ENCODE measurements at places on chromosomes 16 and 17. TPM values are rescaled to one million over a fixed set of nuclear protein-coding genes. Genes with fewer than 3 reads are reported as not detected.

- H3K27ac ChIP-seq: no peak overlapping the region
- DNase-seq: no peak
- no peak overlapping the region for H3K4me3 ChIP-seq
- H3K4me1 ChIP-seq: no peaks in the 10 kb centered on the region
- H3K27me3 ChIP-seq: no peaks in the 10 kb centered on the region
Measured at GRCh38 chr16:13110124-13110796, 208.9 kb downstream of the SHISA9 start.

- peak overlapping the region; percentile 73 for H3K27ac ChIP-seq
- no peaks in the 10 kb centered on the region for H3K36me3 ChIP-seq
- H3K4me1 ChIP-seq: peaks cover 33% of the 10 kb centered on the region
- peak; percentile 79 for DNase-seq
- no peak overlapping the region for H3K4me3 ChIP-seq
Measured at GRCh38 chr17:1999557-2000251, 25.4 kb downstream of the RTN4RL1 start.

Gene PALB2
- 22.3 TPM for total RNA-seq

GRCh38 chr16:4648917-4649316 lies 24.3 kb downstream of the MGRN1 start:
- no peak overlapping the region for H3K4me3 ChIP-seq
- H3K36me3 ChIP-seq: peaks cover 36% of the 10 kb centered on the region
- H3K4me1 ChIP-seq: peaks cover 15% of the 10 kb centered on the region

GRCh38 chr16:87161822-87162676 lies 155.1 kb downstream of the C16orf95 start:
- H3K4me3 ChIP-seq: no peak overlapping the region
- DNase-seq: no peak
- no peaks in the 10 kb centered on the region for H3K4me1 ChIP-seq
- no peaks in the 10 kb centered on the region for H3K27me3 ChIP-seq

Gene ARHGDIA
- 377 TPM for total RNA-seq

GRCh38 chr17:40371261-40371929 lies 6.9 kb upstream of the GJD3 start:
- H3K27ac ChIP-seq: no peak overlapping the region
- no peak for DNase-seq
- no peak overlapping the region for H3K4me3 ChIP-seq

Gene HBQ1
- not detected for total RNA-seq

- H3K36me3 ChIP-seq: no peaks in the 10 kb centered on the region
- no peak overlapping the region for H3K27ac ChIP-seq
- no peak overlapping the region for H3K4me3 ChIP-seq
- no peaks in the 10 kb centered on the region for H3K27me3 ChIP-seq
- no peaks in the 10 kb centered on the region for H3K4me1 ChIP-seq
- DNase-seq: no peak
Measured at GRCh38 chr17:57082441-57082840, 2.6 kb upstream of the AKAP1 start.

GRCh38 chr17:38710985-38711384 lies 5.9 kb downstream of the MLLT6 start:
- no peak overlapping the region for H3K4me3 ChIP-seq
- peaks cover 23% of the 10 kb centered on the region for H3K4me1 ChIP-seq
- no peak for DNase-seq

Gene SCN4A
- total RNA-seq: not detected

Gene ABI3
- total RNA-seq: 4.9 TPM

GRCh38 chr17:55648086-55648485 lies 74.6 kb downstream of the TMEM100 start:
- DNase-seq: no peak
- H3K4me3 ChIP-seq: no peak overlapping the region
- H3K27me3 ChIP-seq: no peaks in the 10 kb centered on the region
- H3K36me3 ChIP-seq: no peaks in the 10 kb centered on the region

Gene ADGRG1
- 50.3 TPM for total RNA-seq

Gene EIF4A3
- 42.0 TPM for total RNA-seq

Gene CALB2
- 3.6 TPM for total RNA-seq

- no peaks in the 10 kb centered on the region for H3K27me3 ChIP-seq
- DNase-seq: no peak
- no peak overlapping the region for H3K4me3 ChIP-seq
- no peaks in the 10 kb centered on the region for H3K36me3 ChIP-seq
Measured at GRCh38 chr17:56635641-56636040, 42.1 kb downstream of the NOG start.

Gene NECAB2
- not detected for total RNA-seq

DNA sequence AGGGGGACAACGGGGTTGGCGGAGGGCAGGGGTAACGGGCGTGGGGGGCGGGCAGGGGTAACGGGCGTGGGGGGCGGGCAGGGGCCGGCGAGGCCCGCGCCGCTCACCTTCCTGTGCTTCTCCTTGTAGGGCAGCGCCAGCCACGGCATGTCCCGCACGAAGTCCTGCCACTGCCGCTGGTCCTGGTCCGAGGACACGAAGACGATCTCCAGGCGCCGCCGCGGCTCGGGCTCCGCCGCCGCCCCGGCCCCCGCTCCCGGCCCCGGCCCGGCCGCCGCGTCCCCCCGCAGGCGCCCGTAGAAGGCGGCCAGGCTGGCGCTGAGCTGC lies 401 bp downstream of the NXN start:
- DNase-seq: no peak
- H3K27me3 ChIP-seq: peaks cover 4% of the 10 kb centered on the region
- no peaks in the 10 kb centered on the region for H3K36me3 ChIP-seq
- H3K4me1 ChIP-seq: no peaks in the 10 kb centered on the region
- H3K4me3 ChIP-seq: peak overlapping the region; percentile 42

DNA sequence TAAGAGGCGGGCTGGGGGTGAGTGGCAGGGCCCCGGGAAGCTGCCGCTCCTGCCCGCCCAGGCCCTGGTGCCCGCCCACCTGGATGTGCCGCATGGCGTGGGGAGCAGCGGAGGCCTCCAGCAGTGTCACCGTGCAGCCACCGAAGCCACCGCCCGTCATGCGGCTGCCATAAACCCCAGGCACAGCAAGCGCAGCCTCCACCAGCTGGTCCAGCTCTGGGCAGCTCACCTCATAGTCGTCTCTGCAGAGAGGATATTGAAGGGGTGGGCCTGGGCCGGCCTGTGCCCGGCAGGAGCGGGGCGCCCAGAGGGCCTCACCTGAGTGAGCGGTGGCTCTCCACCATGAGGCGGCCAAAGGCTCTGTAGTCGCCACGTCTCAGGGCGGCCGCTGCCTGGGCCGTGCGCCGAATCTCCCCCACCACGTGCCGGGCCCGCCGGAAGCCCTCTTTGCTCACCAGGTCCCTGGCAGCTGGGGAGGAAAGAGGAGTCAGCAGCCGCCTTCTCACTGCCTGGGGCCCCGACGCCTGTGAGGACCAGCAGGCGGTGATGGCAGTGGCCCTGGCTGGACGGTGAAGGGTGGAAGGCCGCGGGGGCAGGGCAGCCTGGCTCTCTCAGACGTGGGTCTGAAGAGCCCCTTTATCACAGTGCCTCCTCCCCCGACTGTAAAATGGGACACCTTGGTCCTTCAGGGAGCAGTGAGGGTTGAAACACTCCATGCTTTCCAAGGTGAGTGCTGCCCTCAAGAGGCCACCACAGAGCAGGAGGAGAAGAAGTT lies 6.7 kb downstream of the GALK1 start:
- H3K27me3 ChIP-seq: no peaks in the 10 kb centered on the region
- no peak for DNase-seq
- no peaks in the 10 kb centered on the region for H3K36me3 ChIP-seq
- H3K4me3 ChIP-seq: no peak overlapping the region
- peaks cover 12% of the 10 kb centered on the region for H3K4me1 ChIP-seq

DNA sequence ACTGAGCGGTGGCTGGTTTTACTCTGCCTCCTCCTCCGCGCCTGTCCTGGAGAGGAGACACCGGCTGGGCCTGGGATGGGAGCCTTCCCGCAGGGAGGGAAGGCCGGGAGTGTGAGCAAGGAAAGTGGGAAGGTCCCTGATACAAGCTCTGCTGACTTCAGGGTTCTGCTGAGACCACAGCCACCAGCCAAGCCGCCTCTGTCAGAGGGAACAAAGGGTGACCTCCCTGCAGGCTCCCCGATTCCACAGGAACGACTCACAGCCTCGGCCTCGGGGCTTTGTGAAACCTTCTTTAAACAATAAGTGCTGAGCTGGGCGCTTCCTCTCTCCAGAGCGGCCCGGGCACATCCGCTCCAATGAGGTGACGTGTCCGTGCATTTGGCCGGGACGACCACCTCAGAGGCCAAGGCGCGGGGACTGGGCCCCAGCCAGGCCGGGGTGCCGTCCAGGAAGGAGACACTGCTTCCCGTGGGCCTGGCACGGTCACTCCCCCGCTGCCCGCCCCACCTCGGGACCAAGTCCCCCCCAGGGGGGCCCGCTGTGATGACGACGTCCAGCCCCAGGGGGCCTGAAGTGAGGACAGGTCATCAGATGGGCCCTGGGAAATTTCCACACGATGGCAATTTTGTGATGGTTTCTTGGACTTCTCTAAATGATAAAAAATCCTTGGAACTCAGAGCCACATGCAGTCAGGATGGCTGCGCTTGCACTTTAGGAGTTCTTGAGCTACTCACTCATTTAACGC lies 11.8 kb upstream of the CIBAR2 start:
- H3K36me3 ChIP-seq: no peaks in the 10 kb centered on the region
- no peak for DNase-seq
- no peaks in the 10 kb centered on the region for H3K4me1 ChIP-seq
- H3K4me3 ChIP-seq: no peak overlapping the region

GRCh38 chr16:72876981-72877373 lies 171.0 kb downstream of the ZFHX3 start:
- no peak overlapping the region for H3K4me3 ChIP-seq
- DNase-seq: no peak
- H3K36me3 ChIP-seq: no peaks in the 10 kb centered on the region
- H3K27ac ChIP-seq: no peak overlapping the region

- H3K27me3 ChIP-seq: peaks cover 11% of the 10 kb centered on the region
- H3K4me3 ChIP-seq: peak overlapping the region; percentile 28
- H3K4me1 ChIP-seq: no peaks in the 10 kb centered on the region
- no peaks in the 10 kb centered on the region for H3K36me3 ChIP-seq
Measured at GRCh38 chr17:50128441-50129352, 1.3 kb downstream of the SAMD14 start.

- no peak for DNase-seq
- no peak overlapping the region for H3K4me3 ChIP-seq
- H3K36me3 ChIP-seq: no peaks in the 10 kb centered on the region
- peaks cover 36% of the 10 kb centered on the region for H3K4me1 ChIP-seq
- no peaks in the 10 kb centered on the region for H3K27me3 ChIP-seq
Measured at GRCh38 chr17:1591474-1592090, 29.0 kb upstream of the PITPNA start.

Gene ABCA8
- 87.5 TPM for total RNA-seq

DNA sequence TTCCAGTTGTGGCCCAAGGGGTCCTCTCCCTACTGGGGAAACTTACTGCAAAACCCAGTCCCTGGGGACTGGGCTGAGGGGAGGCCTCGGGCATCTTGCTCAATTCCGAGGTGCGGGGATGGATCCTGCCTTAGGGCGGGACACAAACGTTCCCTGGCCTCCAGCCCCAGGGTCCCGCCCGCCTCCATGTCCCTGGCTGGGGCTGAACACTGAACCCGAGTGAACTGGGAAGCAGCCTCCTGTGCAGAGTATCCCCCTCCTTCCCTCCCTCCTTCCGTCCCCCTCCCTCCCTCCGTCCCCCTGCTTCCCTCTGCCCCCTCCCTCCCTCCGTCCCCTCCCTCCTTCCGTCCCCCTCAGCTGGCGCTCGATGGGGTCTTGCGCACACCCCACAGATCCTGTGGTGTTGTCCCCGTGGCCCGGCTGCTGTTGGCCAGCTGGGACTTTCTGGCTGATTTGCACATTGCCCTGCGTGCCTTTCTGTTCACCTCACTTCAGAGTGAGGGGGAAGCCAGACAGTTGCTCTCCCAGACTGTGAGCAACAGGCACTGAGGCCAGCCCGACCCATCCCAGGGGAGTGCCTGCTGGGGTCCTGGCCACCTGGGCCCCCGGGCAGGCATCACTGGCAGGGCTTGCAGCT lies 5.5 kb downstream of the TRAF7 start:
- H3K4me3 ChIP-seq: no peak overlapping the region
- H3K36me3 ChIP-seq: no peaks in the 10 kb centered on the region
- no peaks in the 10 kb centered on the region for H3K27me3 ChIP-seq
- peak; percentile 71 for DNase-seq
- peaks cover 25% of the 10 kb centered on the region for H3K4me1 ChIP-seq
